ENCODE measurements at places on chromosomes 1 and 21.

GRCh38 chr1:96971439-96971838, 249.9 kb downstream of the PTBP2 start:
- no peak for DNase-seq

DNA sequence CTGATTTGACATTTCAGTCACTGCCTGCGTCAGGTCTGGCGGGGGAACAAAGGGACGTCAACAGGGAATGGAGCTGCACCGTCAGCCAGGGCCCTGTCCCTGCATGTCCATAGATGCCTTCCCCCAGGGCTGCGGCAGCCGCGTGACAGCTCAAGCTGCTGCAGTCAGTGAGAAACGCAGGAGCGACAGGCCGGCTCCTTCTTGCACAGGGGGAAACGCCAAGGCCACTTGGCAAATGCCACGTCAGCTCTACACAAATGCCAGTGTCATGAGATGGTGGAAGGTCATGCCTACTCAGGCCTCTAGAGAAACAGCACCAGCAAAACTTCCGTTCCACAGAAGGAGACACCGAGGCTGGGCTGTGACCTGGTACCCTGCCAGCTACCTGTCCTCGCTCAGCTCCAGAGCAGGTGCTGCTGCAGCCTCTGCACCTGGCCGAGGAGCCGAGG, 37.7 kb downstream of the SYF2 start:
- no peak for DNase-seq

DNA sequence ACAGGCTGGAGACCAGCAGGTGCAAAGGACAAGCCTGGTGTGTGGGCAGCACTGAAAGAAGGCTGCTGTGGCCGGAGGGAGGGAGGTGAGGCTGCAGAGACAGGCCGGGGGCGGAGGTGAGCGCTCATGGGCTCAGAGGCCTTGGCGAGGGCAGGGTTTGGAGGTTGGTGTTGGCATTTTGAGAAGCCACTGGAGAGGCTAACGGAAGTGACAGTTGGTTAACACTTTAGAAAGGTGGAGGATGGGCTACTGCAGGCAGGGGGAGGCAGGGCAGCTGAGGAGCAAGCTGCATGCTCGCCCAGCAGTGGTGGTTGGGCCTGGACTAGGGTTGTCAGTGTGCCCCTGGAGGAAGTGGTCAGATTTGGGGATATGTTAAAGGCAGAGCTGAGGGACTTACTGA, 37.5 kb downstream of the QSOX1 start:
- no peak for DNase-seq

DNA sequence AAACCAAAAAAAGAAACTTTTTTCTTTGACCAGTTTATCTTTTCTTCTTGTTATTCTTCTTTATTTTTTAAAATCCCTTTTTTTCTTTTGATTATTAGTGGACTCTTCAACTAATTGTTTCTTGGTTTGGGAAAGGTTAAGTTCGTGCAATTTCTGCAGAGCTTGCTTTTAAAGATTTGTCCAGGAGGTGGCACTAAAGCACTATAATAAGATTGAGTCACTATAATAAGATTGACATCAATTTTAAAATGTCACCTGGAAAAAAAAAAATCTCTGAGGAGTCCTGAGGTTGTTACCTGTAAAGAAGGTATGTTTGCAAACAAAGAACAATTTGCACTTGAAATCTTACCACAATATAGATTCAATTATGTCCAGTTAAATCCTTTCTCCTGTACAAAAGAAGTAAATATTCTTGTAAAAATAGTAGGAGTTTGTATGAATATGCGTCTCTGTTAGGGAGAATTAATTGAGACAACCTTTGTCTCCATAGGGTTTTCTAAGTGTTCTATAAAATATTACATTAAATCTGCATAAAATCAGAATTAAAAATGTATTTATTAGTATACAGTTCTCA, 166.7 kb downstream of the ADGRL4 start:
- DNase-seq, result peak; percentile 69

- DNase-seq, result no peak
These were observed 39.7 kb downstream of the UBE2U start for GRCh38 chr1:64242895-64243756.

GRCh38 chr1:192943108-192943507, 116.1 kb downstream of the UCHL5 start:
- DNase-seq, result no peak

GRCh38 chr21:26887251-26887650, 42.0 kb upstream of the ADAMTS1 start:
- no peak for DNase-seq

- DNase-seq, result peak; percentile 79
These were observed 75.0 kb downstream of the PTPN14 start for GRCh38 chr1:214476229-214476985.
